RWPE2 (cell line): ENCODE measurements at places on chromosomes 7 and 10.
A peak's percentile ranks its signal among the peaks of the same experiment; 100 is the strongest.

- no peak for DNase-seq
Measured at GRCh38 chr7:41921453-41921981, 218.6 kb upstream of the INHBA start.

DNA sequence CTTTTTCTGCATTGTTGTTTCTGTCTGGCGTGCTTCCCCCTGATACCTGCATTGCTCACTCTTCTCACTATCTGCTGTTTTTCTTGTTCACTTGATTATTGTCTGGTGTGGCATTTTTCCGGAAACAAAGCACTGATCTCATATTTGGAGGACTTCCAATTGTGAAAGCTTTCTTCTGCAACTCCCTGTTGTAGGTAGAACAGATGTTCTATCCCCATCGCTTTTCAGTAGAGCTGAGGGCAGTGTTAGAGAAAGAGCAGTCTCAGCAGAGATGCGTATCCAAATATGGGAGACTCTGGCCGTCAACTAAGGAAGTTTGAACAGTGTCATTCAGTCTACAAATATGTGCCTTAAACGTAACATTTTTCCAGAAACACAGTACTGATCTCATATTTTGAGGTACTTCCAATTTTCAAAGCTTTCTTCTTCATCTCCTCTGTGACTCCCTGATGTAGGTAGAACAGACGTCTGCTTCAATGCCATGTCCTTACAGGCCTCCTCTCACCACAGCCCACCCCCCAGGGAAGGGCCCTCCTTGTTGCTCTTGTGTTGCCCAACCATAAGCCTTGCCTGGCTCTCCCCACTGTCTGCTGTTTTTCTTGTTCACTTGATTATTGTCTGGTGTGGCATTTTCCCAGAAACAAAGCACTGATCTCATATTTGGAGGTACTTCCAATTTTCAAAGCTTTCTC is 27.1 kb upstream of the GJD4 start:
- no peak for DNase-seq

DNA sequence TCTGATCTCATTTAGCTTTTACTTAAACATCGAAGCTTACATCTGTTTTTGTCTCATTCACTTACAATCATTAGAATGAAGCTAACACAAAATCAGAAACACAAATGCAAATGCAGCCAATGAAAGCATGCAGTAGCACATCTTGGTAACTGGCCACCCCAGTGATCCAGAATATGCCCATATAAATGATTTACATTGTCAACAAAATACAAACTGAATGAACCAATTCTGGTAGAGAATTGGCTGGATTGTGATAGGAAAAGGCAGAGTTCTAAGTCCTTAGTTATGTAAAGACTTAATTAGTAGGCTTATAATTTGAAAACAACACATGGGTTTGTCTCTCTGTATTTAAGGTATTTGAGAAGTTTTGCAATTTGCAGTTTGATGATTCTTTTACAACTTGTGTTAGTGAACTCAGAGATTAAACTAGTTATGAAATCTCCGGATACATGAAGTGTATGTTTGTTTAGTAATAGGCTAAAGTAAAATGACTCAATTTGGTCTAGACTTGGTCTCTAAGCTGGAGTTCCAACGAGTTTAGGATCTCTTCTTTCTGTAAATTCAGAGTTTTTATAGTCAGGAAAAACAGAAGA is 21.2 kb downstream of the TECTB start:
- no peak for DNase-seq

DNA sequence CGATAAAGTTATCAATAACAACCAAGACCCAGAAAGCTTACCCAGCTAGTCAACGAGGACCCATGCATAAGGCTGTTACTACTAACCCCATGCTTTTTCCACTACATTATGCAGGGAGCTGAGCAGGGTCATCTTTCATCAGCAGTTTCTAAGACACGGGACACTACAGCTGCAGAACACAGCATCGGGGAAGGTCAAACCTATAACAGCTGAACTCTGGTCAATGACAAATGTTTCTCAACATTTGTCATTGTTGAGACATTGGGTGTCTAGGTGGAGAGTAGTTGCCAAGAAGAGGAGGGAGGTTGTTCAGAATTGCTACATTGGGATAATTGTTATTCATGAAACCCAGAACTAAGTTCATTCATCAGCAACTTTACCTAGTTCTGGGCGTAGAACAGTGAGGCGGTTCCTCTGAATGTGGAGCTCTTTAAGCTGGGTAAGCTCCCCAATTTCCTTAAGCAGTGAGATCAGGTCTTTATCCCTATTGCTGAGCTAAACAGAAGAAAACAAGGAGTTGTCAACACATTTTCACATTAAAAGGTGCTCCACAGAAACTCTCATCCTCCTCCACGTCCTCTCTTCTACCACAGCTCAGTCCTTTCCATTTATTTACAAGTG is 105.6 kb downstream of the ZNF22 start:
- no peak for DNase-seq

DNA sequence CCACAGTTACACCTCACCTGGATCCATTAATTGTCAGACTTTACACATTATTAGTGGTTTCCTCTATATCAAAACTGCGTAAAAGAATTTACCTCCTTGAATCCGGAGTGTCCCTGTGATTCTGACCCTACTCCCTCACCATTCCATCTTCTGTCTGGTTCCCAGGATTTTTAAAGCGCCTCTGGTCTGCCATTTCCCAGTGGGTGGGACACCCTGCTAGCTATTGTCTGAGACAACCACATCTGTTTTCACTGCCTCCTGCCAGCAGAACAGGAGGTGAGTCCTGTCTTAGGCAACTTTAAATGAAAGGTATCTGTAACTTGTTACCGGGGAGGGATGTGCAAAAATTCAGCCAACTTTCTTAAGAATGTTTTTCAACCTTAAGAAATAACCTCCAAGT is 2.3 kb downstream of the MACROH2A2 start:
- no peak for DNase-seq

DNA sequence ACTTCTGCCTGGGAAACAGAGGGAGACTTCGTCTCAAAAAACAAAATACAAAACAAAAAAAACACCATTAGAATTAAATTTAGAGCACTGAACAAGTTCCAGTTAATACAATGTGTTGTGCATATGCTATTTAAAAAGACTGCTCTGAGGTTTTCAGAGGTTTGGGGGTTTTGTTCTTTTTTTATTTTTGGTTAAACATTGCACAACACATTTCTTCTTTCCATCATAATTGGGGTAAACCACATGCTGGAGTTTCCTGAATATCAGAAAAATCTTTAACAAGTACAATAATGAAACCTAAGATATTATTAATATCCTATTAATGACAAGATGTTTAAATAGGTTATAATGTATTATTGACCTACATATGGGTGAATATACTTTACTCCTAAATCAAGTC is 26.3 kb downstream of the IGF2BP3 start:
- DNase-seq: no peak

DNA sequence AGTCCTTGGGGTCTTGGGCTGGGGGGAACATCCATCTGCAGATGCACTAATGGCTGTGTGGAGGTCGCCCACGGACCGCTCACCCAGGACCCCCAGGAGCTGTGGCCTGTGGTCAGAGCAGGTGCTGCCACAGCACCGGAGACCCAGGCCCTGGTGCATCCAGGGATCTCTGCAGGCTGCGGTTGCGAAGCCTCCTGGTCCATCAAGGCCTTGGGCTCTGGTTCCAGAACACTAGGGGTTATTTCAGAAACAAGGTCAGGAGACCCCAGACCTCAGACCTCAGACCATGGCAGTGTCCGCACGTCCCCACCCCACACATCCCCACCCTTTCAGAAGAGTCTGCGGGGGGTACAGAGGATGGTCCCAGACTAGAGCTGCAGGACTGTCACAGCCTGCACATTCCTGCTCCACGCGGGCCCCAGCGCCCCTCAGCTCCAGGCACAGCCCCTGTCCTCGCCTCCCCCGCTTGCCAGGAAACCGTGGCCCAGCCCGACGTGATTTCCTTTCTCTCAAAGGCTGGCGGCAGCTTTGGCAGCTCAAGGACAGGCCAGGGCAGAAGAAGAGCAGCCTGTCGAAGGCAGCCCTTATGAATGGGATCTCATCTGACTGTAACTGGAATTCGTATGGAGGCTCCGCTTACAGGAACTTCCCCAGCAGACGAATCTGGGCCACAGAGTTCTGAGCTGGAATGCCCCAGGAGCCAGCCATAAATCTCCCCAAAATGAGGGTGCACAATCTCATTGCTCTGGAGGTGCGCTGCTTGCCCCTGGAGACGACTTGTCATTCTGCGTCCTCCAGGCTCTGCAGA is 136.2 kb upstream of the RET start:
- peak; percentile 23 for DNase-seq

- DNase-seq: no peak
Measured at GRCh38 chr7:123432601-123433000, 101.8 kb downstream of the IQUB start.

GRCh38 chr10:86992456-86992855 is 24.2 kb downstream of the ADIRF start:
- no peak for DNase-seq

DNA sequence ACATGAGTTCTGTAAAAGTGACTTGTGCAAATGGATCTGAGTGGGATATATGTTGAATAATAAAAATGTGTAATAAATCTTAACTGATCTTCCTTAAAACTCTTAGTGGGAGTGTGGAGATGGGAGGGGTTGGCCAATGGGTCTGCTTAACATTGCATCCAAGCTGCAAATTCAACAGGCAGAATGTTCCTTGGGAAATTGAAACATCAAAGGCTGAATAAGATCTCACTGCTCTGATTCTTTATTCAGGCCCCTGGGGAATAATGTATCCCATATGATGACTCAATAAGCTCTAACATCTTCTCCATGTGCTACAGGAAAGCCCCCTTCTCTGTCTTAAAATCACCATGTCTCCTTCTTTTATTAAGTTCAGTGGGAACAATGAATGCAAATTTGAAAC is 373.2 kb upstream of the PODXL start:
- no peak for DNase-seq

- no peak for DNase-seq
Measured at GRCh38 chr10:108787932-108788331, 1135.4 kb downstream of the XPNPEP1 start.

GRCh38 chr10:57694956-57695608 is 572.6 kb downstream of the IPMK start:
- DNase-seq: no peak

DNA sequence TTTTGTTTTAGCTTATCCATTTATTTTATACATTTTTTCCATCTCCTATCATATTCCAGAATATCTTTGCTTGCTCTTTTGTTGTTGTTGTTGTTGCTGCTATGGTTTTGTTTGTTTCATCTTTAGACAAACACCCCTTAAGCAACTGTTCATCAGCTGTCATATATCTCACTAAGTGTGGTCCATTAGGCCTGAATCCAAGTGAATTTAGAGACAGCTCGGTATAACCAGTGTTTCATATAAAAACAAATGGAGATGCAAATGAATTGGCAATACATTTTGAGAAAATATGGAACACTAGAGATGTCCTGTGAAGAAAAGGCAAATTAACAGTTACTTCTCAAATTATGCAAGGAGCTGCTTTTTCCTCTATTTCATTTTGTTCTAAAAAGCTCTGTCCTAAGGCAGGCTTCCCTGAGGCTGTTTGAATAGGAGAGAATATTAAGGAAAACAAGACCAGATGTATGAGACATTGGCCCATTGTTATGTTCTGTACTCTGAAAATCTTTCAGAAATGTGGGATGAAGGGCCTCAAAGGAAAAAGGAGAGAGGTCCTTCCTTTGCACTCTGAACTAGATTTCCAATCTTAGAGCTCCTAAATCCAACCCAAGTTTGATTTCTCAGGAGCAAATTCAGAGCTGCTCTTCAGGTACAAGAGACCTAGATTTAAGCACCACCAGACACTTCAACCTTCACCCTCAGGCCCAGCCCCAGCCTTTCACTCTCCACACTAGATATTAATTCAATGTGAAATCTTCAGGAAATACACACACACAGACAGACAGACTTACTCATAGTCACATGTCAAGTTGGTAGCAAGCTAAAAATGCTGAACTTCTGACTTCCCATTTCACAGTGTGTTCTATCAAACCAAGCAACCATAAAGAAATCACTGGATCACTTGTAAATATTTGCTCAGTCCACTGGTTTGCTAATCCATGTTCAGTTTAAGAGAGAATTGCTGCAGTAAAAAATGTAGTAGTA is 5.4 kb downstream of the TFEC start:
- DNase-seq: no peak

GRCh38 chr7:19410691-19411090 is 265.5 kb upstream of the FERD3L start:
- DNase-seq: no peak

DNA sequence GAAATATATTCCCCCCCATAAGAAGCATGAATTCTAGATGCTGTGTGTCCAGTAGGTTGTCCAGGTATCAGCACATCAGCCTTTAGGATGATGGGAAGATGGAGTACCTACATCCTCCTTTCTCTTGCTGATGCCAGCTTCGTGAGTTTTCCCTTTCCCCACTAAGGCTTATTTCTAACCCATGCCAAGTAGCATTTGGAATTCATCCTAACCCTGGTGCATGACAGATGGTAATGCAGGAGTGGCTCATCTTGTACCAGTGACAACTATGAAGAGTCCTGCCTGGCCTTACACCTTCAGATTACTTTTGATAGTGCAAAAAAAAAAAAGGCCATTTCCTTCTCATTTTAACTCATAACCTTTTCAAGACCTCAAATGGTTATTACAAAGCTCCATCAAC is 58.7 kb downstream of the ARHGAP21 start:
- no peak for DNase-seq
